NCI-H1436 treated with DMSO at 0.1 percent for 48 hours (cell line): ENCODE measurements at places on chromosomes 13 and 19.

- DNase-seq, result no peak
Measured at GRCh38 chr13:76812206-76812897, 73.9 kb downstream of the KCTD12 start.

DNA sequence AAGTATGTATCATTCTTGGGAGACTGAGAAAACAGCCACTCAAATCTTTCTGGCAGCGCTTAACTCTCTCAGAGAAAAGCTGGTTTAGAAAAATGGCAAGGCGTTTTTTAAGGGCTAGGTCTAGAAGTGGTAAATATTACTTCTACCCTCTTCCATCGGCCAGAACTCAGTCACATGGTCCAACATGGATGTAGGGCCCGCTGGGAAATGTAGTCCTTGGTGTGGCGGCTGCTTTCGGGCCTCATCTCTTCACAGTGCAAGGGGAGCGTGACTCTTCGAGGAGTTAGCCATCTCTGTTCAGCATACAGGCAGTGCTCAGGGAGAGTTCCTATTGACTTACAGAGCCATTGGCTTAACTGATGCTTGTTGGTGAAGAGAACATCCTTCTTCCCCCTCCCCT is 6.3 kb downstream of the VSTM2B start:
- DNase-seq, result no peak

DNA sequence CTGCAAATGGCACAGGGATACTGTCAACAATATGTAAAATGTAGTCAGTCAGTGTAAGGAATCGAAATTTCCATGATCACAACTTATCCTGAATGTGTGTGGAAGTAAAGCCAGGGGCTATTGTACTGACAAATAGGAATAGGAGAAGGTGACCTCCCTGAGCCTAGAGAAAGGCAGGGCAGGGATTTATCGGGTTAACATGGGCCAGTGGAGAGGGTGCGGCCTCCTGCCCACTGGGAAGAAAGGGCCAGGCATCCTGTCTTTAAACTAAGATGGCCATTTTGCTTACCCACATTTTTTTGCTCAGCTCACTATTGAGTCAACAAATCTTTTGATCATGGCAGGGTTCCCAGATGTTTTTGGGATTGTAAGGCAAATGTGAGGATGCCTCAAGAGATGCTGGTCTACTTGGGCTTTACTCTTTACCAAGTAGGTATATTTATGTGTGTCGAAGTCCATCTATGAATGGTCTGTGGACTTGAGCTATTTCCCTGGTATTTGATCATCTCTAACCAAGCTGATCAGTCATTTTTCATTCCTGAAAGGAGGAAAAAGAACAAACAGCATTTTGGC is 116.6 kb upstream of the RNF113B start:
- no peak for DNase-seq

DNA sequence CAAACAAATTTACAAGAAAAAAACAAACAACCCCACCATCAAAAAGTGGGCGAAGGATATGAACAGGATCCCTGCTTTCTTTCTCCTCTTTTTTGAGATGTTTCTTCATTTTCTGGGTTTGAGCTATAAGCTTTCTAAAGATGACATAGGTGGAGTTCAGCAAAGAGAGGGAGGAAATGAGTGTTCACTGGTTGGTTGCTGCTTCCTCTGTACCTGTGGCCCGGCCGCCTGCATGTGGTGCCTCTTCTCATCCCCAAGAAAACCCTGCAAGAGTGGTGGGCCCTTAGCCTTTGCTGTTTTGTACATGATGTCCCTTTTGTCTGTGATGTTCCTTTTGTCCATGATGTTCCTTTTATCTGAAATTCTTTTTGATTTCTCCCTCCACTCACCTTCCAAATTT is 178.4 kb upstream of the SERP2 start:
- DNase-seq, result no peak
